ENCODE measurements at places on chromosomes 5 and 9.

- DNase-seq, result no peak
Observed at GRCh38 chr9:2466703-2467102, 154.9 kb upstream of the VLDLR start.

DNA sequence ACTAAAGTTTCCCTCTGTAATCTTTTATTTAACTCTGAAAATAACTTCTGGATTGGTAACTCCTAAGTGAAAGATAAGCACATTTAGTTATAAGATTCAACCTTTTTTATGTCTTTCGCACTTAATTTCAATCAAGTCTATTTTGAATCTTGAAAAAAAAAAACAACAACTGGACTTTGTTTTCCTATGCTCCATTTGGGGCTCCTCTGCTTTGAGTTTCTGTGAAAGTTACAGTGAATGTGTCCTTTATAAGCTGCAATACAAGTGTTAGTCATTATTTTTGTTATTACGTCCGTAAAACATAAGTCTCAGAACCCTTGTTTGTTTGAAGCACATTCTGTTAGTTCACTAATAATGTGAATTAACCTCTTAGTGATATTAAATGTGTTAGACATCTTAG lies 276.8 kb downstream of the ADAMTS6 start:
- peak; percentile 42 for DNase-seq

DNA sequence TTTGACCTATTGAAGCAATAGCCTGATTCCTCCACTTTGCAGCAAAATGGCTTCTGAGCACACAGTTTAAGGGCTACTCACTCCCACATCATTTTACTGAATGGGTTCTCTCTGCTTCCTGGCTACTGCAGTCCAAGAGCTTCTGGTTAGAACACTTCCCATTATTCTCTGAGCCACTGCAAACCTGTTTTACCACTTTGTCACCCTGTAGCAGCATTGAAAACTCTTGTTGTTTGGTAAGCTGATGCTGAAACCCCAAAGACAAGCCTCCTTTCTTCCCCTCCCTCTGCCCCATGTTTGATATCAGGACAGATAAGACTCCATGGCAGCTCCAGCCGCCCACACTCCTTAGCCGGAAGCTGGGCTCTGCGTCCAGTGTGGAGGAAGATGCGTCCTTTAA lies 84.4 kb upstream of the RARS1 start:
- no peak for DNase-seq

DNA sequence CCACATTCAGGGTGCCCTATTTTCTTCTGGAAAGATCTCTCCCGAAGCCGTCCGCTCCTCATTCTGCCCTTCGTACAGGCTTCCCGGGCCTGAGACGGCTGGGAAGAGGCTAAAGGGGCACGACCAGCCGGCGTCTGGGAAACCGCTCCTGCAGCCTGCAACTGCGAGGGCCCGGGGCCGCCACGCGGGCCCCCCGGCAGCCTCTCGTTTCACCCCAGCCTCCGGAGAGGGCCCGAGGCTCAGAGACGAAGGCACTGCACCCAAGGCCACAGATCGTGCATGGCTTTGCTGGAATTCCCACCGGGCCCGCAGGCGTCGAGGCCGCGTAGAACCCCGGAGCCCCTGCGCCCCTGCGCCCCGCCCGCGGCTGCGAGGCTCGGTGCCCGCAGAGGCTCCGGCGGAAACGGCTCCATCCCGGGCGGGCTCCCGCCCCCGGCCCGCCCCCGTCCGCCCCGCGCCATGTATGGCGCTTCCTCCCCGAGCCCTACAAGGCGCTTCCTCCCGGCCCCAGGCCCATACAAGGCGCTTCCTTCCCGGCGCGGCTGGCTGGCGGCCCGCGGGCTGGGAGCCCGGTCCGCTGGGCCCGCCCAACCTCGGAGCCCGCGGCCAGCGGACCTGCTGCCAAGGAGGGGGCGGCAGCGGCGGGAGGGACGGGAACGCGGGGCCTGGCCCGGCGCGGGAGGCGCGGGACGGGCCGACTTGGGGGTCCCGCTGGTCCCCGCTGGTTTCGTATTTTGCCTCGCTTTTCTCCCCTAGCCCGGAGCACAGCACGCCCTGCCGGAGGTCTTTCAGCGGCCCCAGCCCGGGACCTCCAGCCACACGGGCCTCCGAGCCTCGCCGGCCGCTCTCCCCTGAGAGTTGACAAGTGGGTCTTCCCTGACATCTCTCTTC lies 26.6 kb downstream of the EGR1 start:
- peak; percentile 92 for DNase-seq

- peak; percentile 34 for DNase-seq
Observed at GRCh38 chr5:169421677-169422076, 120.7 kb upstream of the SLIT3 start.

DNA sequence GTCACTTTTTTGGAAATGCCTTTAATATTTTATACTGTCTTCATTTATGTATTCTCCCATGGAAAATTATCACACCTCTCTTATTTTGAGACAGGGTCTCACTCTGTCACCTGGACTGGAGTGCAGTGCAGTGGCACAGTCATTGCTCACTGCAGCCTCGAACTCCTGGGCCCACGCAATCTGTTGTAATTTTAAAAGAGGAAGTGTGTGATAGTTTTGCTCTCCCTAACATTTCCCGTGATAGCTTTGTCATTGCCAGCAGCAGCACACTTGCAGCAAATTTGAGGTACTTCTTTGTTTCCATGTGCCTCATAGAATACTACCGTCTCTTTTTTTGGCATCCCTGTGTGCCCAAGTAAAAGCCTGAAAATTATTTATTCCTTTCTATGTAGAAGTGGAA lies 103.5 kb downstream of the RNF180 start:
- DNase-seq, result no peak

- DNase-seq, result peak; percentile 81
Observed at GRCh38 chr9:17134396-17135294, at the start of gene CNTLN. TSS of gene CNTLN (plus strand) at chr9:17135040. CDS start at chr9:17135066, 26 bp downstream.

DNA sequence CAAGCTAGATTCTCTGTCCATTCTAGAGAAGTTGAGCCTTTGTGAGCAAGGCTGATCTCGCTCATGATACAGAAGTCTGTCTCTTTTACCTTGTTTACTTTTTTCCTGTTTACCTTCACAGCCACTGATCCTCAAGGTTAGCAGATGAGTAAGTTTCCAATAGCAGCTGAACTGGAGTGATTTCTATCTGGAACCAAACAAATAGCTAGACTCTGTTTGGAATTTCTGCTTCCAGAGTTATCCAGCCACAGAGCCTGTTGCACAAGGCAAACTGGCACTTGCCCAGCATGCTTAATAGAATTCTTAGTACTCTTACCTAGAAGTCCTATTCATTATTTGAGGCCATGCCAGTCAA lies 12.8 kb upstream of the PANK3 start:
- peak; percentile 68 for DNase-seq

DNA sequence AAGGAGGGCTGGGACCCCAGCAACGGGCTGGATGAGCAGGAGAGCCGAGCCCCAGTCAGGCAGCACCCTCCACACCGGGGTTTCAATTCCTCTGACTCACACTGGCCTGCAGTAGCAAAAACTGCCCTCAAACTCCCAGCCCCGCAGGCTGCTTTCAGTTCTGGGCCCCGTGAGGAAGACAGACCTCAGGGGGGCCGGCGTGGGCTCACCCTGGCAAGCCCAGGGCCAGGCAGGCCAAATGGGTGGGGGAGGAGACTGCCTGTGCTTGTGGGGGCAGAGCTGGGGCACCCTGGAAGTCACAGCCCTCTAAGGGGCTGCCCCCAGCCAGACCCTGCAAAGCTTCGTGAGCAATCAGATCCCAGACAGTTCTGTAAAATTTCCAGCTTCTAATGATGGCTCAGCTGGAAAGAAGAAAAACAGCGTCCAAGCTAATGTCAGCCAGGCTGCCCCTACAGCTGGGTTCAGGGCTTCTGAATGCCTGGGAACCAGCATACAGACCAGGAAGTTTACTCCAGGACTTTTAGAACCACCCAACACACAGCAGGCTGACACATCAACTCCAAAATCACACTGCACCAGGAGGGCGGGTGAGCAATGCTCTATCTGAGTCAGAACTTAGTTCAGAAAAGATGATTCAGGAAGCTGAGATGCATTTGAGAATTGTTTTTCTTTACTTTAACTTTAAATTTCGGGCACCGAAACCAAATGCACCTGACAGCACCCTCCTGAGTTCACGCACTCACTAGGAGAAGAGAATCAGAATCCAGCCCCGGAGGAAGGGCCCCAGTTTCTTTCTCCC lies 34.7 kb downstream of the LPCAT1 start:
- DNase-seq, result peak; percentile 74

- DNase-seq, result no peak
Observed at GRCh38 chr9:134208310-134208841, 44.0 kb upstream of the RNU6ATAC start.

- peak; percentile 71 for DNase-seq
Observed at GRCh38 chr5:173963182-173963838, 25.7 kb upstream of the C5orf47 start.

- peak; percentile 31 for DNase-seq
Observed at GRCh38 chr9:99264070-99264680, 42.1 kb downstream of the SEC61B start.

DNA sequence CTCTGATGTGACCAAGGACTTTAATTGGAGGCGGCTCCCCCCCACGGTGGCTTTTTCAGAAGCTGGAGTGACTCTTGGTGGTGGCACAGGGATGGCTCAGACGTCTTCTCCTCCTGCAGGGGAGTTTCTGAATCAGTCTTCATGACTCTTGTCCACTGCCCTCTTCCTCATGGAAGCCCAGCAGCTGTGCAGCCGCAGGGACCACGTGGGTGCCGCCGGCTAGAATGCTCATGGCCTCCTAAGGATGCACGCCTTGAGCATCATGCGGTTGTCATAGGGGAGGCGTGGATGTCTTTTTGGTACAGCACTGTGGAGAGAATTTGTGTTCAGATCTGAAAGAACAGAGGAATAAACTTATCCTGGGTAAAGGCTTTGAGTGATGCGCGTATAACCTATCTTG lies 1.3 kb downstream of the TEX53 start:
- DNase-seq, result no peak

DNA sequence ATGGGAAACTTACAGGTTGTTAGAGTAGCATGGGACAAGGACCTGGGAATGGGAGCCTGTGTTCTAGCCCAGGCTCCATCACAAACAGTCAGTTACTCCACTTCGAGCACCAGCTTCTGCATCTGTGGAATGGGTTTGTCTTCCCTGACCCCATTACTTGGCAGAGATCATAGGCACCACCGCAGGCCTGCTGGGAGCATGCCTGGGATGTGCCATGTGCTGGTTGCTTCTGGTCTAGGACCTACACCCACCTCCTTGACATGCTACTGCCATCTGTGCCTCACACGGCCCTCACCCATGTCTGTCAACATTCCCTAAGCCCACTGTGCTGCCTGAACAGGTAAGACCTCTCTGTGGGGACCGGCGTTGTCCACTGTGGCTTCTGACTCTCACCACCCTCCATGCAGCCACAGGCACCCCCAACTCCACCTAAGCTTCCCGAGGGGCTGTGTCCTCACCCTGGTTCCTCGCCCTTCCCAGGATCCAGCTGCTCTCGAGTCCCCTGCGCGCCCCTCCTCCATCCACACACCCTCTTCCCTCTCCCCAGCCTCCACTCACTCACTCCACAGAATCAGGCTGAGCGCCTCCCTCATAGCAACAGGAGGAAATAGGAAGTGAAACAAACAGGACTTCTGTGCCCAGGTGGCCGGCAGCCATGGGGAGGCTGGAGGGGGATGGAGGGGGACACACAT lies 85.9 kb upstream of the FAM120A start:
- no peak for DNase-seq

GRCh38 chr9:123455187-123455586 lies 99.2 kb downstream of the CRB2 start:
- DNase-seq, result no peak

DNA sequence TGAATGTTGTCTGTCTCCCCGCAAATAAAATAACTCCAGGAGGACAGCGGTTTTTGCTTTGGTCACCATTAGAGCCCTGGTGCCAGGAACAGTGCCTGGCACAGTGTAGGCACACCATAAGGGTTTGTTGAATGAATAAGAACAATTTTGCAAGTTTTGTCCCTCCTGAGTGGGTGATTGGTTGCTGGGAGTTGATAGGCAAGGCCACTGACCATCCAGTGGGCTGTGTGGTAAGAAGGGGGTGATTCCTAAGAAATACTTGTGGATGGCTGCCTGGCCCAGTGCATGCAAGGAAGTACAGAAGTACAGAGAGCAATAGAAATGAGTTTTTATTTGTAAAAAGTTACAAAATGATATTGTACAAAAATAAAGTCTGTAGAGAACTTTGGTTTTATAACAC lies 27.5 kb downstream of the GDNF start:
- DNase-seq, result peak; percentile 29

DNA sequence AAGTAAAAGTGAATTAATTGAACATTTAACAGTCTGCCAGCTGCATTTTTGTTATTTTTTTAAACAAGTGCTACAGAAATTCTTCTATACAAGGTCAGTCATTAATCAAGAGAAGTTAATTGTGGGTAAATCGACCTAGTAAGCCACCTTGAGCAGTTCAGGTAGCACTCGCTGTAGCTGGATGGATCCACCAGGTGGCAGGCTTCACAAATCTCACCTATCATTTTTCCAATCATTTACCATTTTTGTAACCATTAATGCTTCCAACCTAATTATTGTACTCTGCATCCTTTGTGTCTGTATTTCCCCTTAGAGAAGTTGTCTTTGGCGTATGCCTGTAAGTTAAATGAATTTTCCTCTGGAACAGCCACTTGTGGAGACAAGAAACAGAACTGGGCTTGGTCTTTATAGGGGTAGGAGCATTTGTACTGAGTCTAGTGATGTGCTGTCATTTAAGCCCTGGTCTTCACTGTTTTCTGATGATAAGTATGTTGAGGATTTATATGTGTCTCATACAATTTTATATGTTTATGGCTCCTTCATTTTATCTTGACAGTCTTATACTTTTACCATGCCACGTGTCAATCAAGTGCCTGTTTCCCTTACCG lies 39.5 kb downstream of the CD180 start:
- DNase-seq, result peak; percentile 36

DNA sequence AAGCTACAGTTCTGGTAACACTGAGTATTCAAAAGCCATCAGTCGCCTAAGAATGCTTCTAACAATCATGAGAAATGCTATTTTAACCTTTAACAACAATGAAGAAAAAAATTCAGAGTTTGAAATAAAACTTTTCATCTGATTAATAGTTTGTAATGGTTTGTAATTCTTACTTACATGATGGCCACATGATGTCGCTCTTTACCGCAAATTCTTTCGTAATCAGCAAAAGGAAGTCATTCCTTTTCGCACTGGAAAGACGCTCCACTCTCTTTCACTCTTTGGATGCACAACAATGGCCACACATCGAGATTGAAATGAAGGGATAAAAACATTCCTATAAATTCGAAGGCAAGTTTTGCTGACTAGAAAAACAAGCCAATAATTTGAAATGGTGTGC lies at the start of gene PCDHA7:
Gene PCDHA7, plus strand, starts transcription at position 277 of the 400 bp plus-strand sequence. Its CDS starts 115 bp downstream, at position 392.
- DNase-seq, result peak; percentile 12
